Erythroblast (primary cell): ENCODE measurements at places on chromosomes 11 and 22.

DNA sequence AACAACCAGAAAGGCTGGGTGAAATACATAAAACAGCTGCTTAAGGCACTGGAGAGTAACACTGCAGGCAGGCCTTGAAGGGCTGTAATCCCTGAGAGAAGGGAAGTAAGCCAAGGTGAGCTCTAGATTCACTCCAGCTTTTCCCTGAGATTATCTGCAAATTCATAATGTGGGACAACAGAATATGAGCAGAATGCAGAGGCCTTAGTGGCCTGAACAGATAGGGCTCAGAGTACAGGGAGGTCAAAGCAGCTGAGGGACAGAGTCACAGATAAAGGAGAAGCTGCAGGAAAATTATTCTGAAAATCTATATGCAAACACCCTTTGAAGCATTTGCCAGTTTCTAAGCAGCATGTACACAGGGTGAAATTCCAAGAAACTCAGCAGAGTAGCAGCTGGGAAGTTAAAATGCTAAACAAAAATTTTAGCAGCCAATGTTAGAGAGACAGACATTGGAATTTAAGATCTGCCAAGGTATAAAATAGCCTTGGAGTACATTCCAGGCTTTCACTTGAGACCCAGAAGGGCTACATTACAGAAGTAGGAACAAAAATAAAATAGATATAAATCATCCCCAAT, 48.1 kb upstream of the CWF19L2 start:
- no peak for DNase-seq

DNA sequence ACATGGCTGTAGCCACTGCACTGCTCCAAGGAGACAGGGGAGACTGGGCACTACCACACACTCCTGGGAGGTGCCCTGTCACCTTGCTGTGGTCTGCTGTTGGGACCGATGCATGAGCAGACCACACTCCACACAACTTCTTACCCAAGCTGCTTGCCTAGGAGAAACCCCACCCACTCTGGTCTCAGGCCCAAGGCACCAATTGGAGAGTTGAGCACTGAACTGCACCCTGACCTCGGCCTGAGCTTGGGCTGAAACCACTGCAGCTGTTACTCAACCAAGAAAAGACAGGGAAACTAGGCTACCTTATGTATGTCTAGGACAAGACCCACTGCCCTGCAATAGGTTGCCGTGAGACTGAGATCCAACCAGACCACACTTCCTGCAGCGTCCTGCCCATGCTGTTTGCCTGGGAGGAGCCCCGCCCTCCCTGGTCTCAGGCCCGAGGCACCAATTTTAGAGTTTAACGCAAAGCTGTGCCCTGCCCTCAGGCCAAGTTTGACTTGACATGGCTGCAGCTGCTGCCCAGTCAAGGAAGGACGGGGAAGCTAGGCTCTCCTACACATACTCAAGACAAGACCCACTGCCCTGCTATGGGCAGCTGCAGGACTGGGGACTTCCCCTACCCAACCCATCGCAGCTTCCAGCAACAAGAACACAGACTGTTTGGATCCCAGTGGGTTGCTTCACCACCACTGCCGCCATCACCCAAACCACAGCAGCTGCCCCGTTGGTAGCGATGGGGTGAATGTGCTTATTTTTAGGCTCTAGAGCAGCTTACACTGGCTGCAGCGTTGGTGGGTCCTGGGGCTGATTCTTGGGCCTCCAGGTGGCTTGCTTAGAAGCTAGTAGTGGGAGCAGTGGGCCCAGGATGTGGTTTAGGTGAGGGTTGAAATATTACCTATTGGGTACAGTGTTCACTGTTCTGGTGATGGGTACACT, 66.8 kb downstream of the BRD1 start:
- DNase-seq = no peak

- DNase-seq = no peak
Observed at GRCh38 chr11:48111891-48112290, 104.7 kb upstream of the OR4B1 start.

GRCh38 chr22:46607483-46608114, 12.6 kb upstream of the GRAMD4 start:
- no peak for DNase-seq

- no peak for DNase-seq
Observed at GRCh38 chr22:17808693-17809403, 34.6 kb upstream of the BID start.

GRCh38 chr11:70205049-70205725, 2.1 kb downstream of the FADD start:
- DNase-seq = no peak

- peak; percentile 90 for DNase-seq
Observed at GRCh38 chr11:34242037-34242625, 115.7 kb downstream of the ABTB2 start.
